ENCODE measurements at places on chromosomes 12 and 14.

- no peak for DNase-seq
Observed at GRCh38 chr14:90849787-90850444, 33.7 kb upstream of the TTC7B start.

DNA sequence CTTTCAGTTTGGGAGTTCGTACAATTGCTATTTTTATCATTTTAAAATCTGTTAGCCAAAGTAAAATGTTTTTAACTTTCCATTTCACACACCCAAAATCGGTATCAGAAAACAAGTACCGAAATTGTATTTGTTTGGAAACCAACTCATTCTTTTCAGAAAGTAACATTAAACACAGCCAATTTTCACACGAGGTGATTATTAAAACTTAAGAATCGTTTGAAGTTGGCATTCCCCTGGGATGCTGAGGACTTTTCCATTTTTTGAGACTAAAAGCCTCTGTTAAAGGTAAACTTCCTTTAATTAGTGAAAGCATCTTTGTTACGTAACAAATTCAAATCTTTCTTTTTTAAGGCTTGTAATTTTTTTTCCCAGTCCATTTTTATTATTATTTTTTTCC lies 623.0 kb downstream of the VRK1 start:
- DNase-seq: no peak

DNA sequence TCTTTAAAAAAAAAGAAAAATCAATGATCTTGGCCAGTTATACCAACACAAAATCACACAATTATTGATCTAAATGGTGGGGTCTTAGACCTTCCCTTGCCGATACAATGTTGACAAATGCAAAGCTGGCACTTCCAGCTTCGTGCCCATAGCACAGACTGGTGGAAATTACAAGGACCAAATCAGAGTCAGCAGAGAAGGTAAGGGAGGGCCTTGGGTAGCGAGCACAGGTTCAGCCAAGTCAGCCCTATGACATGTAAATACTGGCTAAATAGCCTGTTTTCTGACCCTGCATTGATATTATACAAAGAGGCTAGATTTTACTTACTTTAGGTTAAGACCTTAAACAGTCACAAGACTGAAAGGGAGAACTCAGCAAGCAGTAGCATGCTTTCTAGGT lies 30.3 kb upstream of the WDR89 start:
- DNase-seq: no peak

GRCh38 chr12:55771736-55772135 lies 28.8 kb downstream of the GDF11 start:
- DNase-seq: peak; percentile 62

GRCh38 chr12:40714636-40715035 lies 22.4 kb downstream of the CNTN1 start:
- DNase-seq: no peak

- DNase-seq: no peak
Observed at GRCh38 chr14:75096959-75097358, 27.5 kb downstream of the ZC2HC1C start.

DNA sequence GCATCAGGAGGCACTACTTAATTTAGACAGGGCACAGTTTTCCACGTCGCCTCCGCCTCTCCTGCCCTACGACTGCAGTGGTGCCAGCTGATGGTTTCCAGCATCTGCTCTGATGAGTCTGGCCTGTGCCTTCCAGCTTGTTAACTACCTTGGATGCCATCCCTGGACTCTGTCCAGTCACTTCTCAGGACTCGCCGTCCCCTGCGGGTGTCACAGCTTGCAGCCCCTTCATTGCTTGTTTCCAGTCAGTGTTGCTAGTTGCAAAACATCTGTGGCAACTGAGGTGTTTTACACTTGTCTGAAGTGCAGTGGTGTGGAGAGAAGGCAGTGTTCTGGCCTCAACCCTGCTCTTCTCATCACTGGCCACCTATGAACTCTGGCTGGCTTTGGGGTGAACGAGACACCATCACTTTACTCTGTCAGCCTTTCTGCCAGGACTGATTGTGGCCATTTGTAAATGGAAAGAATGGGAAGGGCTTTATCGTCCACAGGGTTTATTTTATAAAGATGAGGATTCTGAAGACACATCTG lies 8.3 kb downstream of the ADGRD1 start:
- no peak for DNase-seq
